DMS79 treated with DMSO at 0.1 percent for 48 hours (cell line): ENCODE measurements at places on chromosomes 12 and 14.

GRCh38 chr12:117361347-117361751 lies at the start of gene NOS1:
Gene NOS1, minus strand, starts transcription at chr12:117361626. Its CDS starts 30,557 bp downstream, at chr12:117331069.
- peak; percentile 63 for DNase-seq

DNA sequence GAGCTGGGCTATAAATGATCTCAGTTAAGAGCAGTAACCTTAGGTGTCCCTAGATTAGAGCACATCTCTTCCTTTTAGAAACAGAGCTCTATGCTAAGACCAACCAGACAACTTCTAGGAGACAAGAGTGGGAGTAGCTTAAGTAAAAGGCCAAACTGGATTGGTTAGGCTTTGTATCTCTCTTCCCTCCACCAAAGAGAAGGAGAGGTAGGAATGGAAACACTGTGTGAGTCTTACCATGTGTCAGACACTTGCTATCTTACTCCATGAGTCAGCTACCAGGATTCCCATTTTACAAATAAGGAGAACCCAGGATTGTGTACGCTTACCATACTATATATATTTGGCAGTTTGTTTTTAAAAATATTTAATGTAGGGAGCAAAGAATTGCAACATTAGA lies 122.9 kb downstream of the PAX9 start:
- DNase-seq: peak; percentile 67

DNA sequence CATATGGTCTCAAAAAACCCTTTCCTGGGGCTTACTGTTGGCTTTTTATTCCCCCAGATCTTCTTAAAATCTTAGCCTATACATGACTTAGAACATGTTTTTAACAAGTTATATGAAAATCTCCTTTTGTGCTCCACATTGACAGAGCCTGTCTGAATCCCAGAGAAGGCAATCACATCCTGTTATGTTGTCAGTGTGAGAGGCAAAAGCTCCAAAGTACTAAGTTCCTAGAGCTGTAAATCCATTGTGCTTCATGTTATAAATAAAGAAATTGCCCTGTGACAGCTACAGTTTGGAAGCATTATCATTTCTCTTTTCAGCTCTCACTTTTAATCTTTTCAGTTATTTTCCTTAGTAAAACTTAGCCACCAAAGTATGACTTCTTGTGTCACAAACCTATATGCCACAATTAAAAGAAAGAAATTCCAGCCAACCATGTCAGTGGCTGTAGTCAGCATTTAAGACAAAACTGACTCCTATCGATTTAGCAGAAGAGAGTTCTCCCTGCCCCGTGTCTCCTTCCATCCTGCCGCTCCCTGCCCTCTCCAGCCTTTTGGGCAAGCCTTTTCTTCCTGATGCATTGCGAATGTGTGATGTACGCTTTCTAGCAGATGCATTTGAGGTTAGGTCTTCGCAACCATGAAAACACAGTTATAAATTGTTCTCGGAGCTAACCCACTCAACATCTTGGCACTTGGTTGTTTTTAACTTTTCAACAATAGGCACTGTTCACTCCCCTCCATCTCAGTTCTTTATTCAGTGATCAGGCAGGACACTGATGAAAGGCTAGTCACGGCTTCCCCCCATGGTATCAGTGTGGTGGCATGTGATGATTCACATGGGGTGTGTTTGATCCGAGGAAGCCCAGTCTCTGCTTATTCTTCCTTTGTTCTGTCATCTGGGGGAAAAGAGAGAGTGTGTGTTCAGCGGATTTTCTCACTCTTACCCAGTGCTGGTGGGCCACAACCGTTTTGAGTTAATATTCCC lies 143.5 kb downstream of the SSPN start:
- DNase-seq: no peak

DNA sequence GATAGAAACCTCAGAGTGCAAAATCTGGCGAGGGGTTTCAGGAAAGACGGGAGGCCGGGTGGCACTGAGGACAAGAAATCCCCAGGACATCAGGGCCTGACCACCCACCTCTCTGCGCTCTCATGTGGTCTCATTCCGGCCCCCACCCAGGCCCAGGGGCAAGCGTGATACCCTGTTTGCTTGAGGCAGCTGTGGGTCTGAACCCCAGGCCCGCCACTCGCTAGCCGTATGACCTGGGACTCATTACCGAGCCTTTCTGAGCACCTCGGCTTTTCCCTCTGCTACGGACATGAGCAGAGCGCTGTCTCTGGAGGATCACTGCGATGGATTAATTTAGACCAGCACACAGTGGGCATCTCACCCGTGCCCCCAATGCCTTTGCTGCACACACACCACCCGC lies 25.5 kb upstream of the BCDIN3D start:
- no peak for DNase-seq

GRCh38 chr14:38280081-38280480 lies 24.2 kb upstream of the CLEC14A start:
- peak; percentile 85 for DNase-seq

- DNase-seq: no peak
These were observed 49.8 kb downstream of the NTS start for GRCh38 chr12:85923767-85924331.

DNA sequence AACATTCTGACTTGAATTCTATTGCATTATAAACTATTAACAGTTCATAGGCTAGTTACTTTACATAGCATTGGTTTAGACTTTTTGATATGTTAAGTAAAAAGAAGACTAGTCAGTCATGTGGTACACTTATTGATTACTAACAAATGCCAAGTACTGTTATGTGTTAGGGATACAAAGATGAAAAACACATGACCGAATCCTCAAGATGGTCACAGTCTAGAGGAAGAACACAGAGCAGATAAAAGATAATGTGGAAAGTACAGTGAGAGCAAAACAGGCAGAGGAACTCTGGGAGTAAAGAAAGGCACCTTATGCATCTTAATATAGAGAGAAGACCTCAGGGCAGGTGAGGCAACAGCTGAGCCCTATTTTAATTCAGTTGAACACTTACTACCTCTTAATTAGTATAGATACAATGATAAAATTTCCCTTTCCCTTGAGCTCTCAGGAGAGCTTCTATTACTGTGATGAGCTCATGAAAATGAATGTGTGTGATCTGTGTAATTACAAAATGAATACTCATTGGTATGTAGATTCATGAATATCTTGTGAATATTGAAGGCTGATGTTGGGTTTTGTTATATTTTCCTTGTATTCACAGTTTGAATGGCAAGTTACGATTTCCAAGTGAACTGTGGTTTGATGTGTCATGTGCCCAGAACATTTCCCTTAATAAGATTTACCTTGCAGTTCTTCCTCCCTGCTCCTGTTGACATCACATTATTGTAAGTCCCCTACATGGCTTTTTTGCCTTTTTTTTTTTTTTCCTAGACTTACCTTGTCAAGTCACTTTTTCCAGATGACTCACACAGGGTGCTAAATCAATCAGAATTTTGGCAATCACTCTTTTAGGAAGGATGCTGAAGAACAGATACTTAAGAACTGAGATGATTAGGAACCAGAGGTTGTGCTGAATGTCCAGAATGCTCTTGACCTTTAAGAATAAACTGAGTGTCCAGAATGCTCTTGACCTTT lies 29.5 kb upstream of the MSRB3 start:
- no peak for DNase-seq

DNA sequence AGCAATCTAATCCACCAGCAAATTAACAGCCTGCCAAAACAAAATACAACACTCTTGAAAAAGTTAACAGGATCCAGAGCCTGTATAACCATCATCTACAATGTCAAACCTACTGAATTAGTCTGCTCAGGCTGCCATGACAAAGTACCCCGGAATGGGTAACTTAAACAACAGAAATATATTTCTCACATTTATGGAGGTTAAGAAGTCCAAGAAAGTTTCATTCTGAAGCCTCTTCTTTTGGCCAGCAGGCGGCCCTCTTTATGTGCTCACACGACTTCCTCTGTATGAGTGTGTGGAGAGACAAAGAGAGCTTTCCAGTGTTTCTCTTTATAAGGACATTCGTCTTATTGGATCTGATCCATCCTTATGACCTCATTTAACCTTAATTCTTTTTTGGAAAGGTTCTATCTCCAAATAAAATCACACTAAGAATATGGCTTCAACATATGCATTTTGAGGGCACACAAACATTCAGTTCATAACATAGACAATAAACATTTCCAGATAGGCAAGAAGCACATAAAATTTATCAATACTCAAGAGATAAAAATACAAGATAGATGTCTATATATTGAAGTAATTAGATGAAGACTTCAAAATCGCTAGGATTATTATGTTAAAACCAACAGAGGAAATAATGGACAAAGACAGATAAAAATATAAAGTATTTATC lies 5.9 kb upstream of the RERG start:
- no peak for DNase-seq

DNA sequence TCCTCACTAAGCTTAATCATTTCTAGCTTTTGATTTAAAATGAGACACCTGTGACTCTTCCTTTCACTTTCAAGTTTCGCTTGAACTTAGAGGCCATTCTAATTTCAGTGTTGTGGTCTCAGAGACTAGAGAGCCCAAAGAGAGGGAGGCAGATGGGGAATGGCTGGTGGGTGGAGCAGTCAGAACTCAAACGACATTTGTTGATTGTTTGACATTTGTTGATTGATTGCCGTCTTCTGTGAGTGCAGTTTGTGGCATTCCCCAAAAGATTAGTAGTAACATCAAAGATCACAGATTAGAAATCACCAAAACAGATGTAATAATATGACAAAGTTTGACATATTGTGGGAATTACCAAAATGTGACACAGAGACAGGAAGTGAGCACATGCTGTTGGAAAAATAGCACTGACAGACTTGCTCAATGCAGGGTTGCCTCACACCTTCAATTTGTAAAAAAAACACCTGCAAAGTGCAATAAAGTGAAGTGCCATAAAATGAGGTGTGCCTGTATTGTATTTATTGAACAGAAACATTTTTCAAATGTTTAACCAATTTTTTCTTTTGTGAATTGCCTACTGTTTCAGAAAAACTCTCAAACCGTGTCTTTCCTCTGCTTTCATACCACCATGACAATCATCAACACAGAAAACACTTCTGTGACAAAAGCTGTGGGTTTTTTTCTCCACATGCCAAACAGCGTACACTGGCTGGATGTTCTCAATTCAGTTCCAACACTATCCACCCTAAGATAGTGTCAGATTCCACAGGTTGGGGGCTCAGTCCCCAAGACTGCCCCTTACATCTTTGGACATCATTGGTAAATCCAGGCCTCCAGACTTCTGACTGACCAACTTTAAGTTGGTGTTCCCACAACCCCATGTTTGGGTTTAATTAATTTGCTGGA lies 376.3 kb upstream of the RGS6 start:
- DNase-seq: no peak

DNA sequence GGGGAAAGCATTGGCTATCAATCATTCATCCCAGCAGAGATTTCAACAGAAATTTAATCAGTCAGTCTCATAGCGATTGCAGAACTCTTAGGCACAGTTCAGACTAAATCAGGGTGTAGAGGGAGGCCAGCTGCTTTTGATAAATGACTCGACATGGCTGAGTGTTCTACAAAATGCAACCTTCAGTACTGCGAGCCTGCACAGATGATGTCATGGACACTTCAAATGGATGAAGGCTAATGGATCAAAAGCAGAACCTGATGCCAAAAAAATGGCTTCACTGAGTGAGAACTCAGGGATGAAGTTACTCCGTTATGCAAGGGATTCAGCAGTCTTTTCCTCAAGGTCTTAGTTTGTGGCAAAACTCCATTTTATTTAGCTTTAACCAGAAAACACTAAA lies 167.3 kb downstream of the DACT1 start:
- peak; percentile 99 for DNase-seq
